ENCODE measurements at places on chromosomes 11 and 22.

DNA sequence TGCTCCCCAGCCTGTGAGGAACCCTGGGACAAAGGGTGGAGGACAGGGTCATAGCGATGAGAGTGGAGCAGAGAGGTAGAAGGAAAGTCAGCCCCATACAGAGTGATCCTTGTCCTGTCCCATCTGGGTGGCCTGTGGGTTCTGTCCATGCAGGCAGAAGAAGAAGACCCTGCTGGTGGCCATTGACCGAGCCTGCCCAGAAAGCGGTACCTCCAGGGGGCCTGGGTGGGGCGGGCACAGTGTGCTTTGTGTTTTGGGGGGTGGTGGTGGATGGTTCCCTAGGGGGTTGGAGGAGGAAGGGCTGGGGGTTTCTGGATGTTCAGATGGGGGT lies 7.9 kb downstream of the SIDT2 start:
- no peak for DNase-seq

GRCh38 chr11:102724904-102725500 lies at the start of gene MMP8:
TSS of gene MMP8 (minus strand) at chr11:102724954. CDS start at chr11:102724855, 99 bp downstream.
- no peak for DNase-seq

- no peak for DNase-seq
These were observed 66.8 kb downstream of the RTL6 start for GRCh38 chr22:44431256-44431655.

GRCh38 chr11:132352497-132352896 lies 982.1 kb downstream of the NTM start:
- DNase-seq, result no peak

DNA sequence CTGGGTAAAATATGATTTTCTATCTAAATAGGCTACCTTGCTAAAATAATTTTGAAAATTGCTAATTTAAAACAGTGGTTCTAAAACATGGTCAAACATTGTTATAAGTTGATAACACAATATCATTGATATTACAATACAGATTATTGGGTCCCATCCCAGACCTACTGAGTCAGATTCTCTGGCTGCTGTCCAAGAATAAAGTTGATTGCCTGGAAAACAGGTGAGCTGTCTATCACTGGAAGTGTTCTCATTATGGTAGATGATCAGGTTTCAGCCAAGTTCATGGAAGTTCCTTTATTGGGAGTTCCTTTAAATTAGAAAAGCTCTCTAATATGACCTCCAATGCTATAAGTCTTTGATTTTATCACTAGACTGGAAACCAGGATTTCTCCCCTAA lies 52.3 kb downstream of the SC5D start:
- DNase-seq, result no peak

- DNase-seq, result no peak
These were observed 429.5 kb downstream of the TBC1D22A start for GRCh38 chr22:47191671-47192650.

Measured in right atrium auricular region (tissue), 2 donors.